ENCODE measurements at places on chromosomes 3 and 15.

DNA sequence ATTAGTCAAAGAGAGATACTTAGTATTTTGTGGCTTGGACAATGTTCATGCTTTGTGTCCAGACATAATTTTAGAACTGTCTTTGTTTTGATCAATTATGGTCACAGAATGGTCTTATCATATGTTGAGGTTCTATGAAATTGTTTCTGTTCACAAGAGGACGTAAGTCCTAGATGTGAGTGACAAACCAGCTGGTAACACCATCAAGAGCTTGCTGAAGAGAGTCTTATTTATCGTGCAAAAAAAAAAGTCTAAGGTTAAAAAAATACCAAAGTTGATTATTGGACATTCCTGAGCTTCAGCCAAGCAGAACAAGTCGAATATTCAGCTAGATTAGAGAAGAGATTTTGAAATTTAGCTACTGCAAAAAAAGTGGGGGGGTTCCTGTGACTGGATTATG lies 495.9 kb upstream of the NAALADL2 start:
- DNase-seq = no peak

GRCh38 chr3:7203969-7204847 lies 343.3 kb downstream of the GRM7 start:
- no peak for DNase-seq

GRCh38 chr3:61897848-61898247 lies 336.5 kb downstream of the PTPRG start:
- DNase-seq = no peak

- no peak for DNase-seq
These were observed 1248.4 kb downstream of the NSUN3 start for GRCh38 chr3:95311272-95311671.

DNA sequence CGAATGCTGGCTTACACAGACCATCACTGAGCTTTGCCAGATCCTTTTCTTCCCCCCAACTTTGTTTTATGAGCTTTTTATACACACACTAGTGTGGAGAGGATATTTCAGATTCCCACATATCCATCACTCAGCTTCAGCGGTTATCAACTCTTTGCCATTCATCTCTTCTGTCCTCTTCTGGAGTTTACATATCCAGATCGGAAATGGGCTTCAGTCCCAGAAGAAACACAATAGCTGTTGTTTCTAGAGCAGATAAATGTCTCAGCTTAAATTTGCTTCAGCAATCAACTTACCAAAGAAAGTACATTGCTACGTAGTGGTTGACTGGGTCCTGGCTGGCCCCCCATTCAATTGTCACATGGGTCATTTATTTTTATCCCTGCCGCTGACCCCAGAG lies 185.9 kb upstream of the BHLHE40 start:
- no peak for DNase-seq

GRCh38 chr3:33145221-33145900 lies 31.5 kb downstream of the CRTAP start:
- no peak for DNase-seq

GRCh38 chr3:124982855-124983254 lies 48.3 kb upstream of the MUC13 start:
- no peak for DNase-seq

- DNase-seq = no peak
These were observed 53.0 kb downstream of the ZNF148 start for GRCh38 chr3:125322166-125322565.

DNA sequence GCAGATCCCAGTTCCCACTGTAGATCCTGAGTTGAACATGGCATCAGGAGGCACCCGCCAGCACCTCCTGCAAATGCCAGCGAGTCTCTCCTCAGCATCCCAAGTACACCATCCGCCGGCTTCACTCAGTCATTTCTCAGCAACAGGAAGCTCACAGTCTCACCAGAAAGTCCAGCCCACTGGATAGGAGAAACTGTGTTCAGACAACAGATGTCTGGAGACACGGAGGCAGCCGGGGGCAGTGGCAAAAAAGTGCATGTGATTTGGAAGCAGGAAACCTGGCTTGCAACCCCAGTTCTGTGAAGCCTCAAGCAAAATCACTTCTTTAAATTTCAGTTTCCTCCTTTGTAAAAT lies 68.7 kb downstream of the SRGAP3 start:
- DNase-seq = no peak

GRCh38 chr3:102205647-102206046 lies 229.2 kb upstream of the ZPLD1 start:
- no peak for DNase-seq

GRCh38 chr15:50113187-50113505 lies 5.9 kb downstream of the ATP8B4 start:
- no peak for DNase-seq

All from GM12892 (cell line).